ENCODE measurements at places on chromosomes 2 and 18.

DNA sequence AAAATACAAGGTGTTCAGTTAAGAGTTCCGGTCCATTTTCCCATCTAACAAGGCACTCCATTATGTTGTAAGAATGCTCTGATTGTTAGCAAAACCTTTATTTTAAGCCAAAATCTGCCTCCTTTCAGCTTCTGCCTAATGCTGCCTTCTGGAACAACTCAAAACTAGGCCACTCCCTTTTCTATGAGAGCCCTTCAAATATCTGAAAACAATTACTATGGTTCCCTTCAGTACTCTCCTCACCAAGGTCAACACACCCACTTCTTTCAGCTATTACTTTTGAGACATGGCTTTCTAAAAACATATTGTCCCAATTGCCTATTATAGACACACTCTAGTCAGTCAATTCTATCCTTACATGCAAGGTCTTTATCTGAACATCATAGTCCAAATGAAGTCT, 429.4 kb downstream of the ERBB4 start:
- DNase-seq: peak; percentile 10

DNA sequence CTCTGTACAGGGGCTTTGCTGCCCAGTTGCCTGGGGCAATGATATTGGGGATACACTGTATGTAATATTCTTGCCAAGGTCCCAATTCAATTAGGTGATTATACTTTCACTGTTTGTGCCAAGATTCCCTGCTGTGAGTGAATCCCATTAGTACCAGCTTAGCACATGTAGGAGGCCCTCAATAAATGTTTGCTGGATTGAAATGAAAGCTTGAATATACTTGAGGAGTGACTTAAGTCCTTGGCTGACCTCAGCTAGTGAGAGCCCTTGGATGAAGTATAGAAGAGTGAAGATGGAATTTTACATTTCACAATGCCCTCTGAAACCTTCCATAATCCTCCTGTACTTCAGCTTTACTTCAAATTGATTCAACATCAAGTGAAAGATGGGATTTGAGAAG, 102.9 kb downstream of the GATA6 start:
- no peak for DNase-seq

GRCh38 chr18:26004832-26005231, 85.6 kb downstream of the SS18 start:
- DNase-seq: no peak

GRCh38 chr18:69217196-69218000, 183.3 kb upstream of the DOK6 start:
- no peak for DNase-seq

GRCh38 chr2:224038049-224038829, 847 bp downstream of the SERPINE2 start:
- peak; percentile 25 for DNase-seq

- no peak for DNase-seq
Observed at GRCh38 chr2:217092710-217093379, 233.0 kb upstream of the TNP1 start.

Data from Ammon's horn (tissue), 1 donor.